Activated CD4-positive, alpha-beta T cell treated with anti-CD3 and anti-CD28 coated beads, Interleukin-2, amount 10 ng/mL, durations not matched to agents 7 days and 5 days (primary cell): ENCODE measurements at places on chromosomes 12 and 14. TPM values are rescaled to one million over a fixed set of nuclear protein-coding genes. Genes with fewer than 3 reads are reported as not detected.

Gene TMEM121
- total RNA-seq = 4.6 TPM

Gene LTBP2
- total RNA-seq = 0.05 TPM

Gene SLC5A8
- not detected for total RNA-seq

Gene LHX5
- not detected for total RNA-seq

Gene GPR132
- 46.6 TPM for total RNA-seq

Gene PTPRO
- 10.2 TPM for total RNA-seq

Gene C1QL4
- total RNA-seq = not detected

Gene CLECL1
- 1.2 TPM for total RNA-seq

Gene A2ML1
- not detected for total RNA-seq

Gene SLC17A8
- not detected for total RNA-seq

Gene TGM1
- 6.5 TPM for total RNA-seq

Gene TAS2R8
- total RNA-seq = not detected

Gene SDSL
- 4.5 TPM for total RNA-seq
